A549 treated with GW870086 at 1 μM for 4 hours (cell line): ENCODE measurements at places on chromosomes 2 and 18. TPM values are rescaled to one million over a fixed set of nuclear protein-coding genes. Genes with fewer than 3 reads are reported as not detected.

MAB21L4 gene
- 0.26 to 0.49 TPM (median 0.37 TPM) in 5 replicates for total RNA-seq

CELF4 gene
- not detected in 5 replicates for total RNA-seq

LIMS3 gene
- total RNA-seq, result not detected in 5 replicates

BMP10 gene
- not detected in 5 replicates for total RNA-seq

ZSWIM2 gene
- not detected in 5 replicates for total RNA-seq

COLEC12 gene
- 0.02 to 0.06 TPM (median 0.03 TPM) in 4 of 5 replicates, not detected in the other for total RNA-seq

LRRFIP1 gene
- 65.1 to 96.5 TPM (median 93.4 TPM) in 5 replicates for total RNA-seq

GALNT14 gene
- total RNA-seq, result 41.6 to 52.6 TPM (median 43.2 TPM) in 5 replicates

RAB3GAP1 gene
- 24.0 to 29.0 TPM (median 26.7 TPM) in 5 replicates for total RNA-seq

LPIN2 gene
- 15.5 to 19.7 TPM (median 18.6 TPM) in 5 replicates for total RNA-seq

CYS1 gene
- total RNA-seq, result 1.2 to 1.5 TPM (median 1.3 TPM) in 5 replicates

CFAP65 gene
- total RNA-seq, result 0.14 to 0.21 TPM (median 0.18 TPM) in 4 of 5 replicates, not detected in the other

VIT gene
- total RNA-seq, result not detected in 5 replicates

E2F6 gene
- total RNA-seq, result 24.0 to 26.4 TPM (median 24.3 TPM) in 5 replicates

OXER1 gene
- not detected in 5 replicates for total RNA-seq

TBR1 gene
- total RNA-seq, result 0.02 to 0.06 TPM (median 0.04 TPM) in 4 of 5 replicates, not detected in the other

STRADB gene
- 19.4 to 29.2 TPM (median 23.7 TPM) in 5 replicates for total RNA-seq

ACTG2 gene
- total RNA-seq, result 0.29 to 0.47 TPM (median 0.37 TPM) in 4 of 5 replicates, not detected in the other

POTEE gene
- 0.05 to 0.07 TPM (median 0.05 TPM) in 4 of 5 replicates, not detected in the other for total RNA-seq

TMEM37 gene
- 0.98 to 1.9 TPM (median 1.6 TPM) in 5 replicates for total RNA-seq

LRRC30 gene
- total RNA-seq, result not detected in 5 replicates

SCN9A gene
- total RNA-seq, result 2.6 to 5.0 TPM (median 4.2 TPM) in 5 replicates

DSG4 gene
- total RNA-seq, result not detected in 5 replicates

KDM3A gene
- total RNA-seq, result 21.2 to 29.8 TPM (median 24.8 TPM) in 5 replicates

TDRD15 gene
- not detected in 5 replicates for total RNA-seq

FOXI3 gene
- total RNA-seq, result 0.06 TPM in 1 of 5 replicates, not detected in the others

SERPINB10 gene
- not detected in 5 replicates for total RNA-seq

PTMA gene
- total RNA-seq, result 1,418 to 1,591 TPM (median 1,483 TPM) in 5 replicates

KLF7 gene
- 19.5 to 33.2 TPM (median 26.6 TPM) in 5 replicates for total RNA-seq

CRACDL gene
- total RNA-seq, result 3.2 to 4.4 TPM (median 3.2 TPM) in 5 replicates

SLC8A1 gene
- 0.23 to 0.39 TPM (median 0.26 TPM) in 5 replicates for total RNA-seq

PARD6G gene
- total RNA-seq, result 2.5 to 3.5 TPM (median 3.2 TPM) in 5 replicates

C2orf15 gene
- total RNA-seq, result 0.25 to 0.71 TPM (median 0.47 TPM) in 5 replicates

C2orf78 gene
- total RNA-seq, result not detected in 5 replicates

CSRNP3 gene
- total RNA-seq, result not detected in 5 replicates

LRATD1 gene
- 0.02 to 0.09 TPM (median 0.05 TPM) in 4 of 5 replicates, not detected in the other for total RNA-seq

B4GALT6 gene
- total RNA-seq, result 4.5 to 7.5 TPM (median 6.4 TPM) in 5 replicates

CCDC121 gene
- 2.5 to 4.7 TPM (median 4.2 TPM) in 5 replicates for total RNA-seq

RAB6D gene
- 0.05 TPM in 1 of 5 replicates, not detected in the others for total RNA-seq

OTOS gene
- not detected in 5 replicates for total RNA-seq

AKAIN1 gene
- total RNA-seq, result not detected in 5 replicates

C2orf92 gene
- total RNA-seq, result 0.60 to 1.2 TPM (median 1.0 TPM) in 5 replicates

CFC1 gene
- 0.09 TPM in 1 of 5 replicates, not detected in the others for total RNA-seq

PLA2R1 gene
- 2.0 to 2.7 TPM (median 2.3 TPM) in 5 replicates for total RNA-seq

FEV gene
- total RNA-seq, result not detected in 5 replicates

NPPC gene
- total RNA-seq, result 0.35 to 0.64 TPM (median 0.43 TPM) in 4 of 5 replicates, not detected in the other

PSMA8 gene
- not detected in 5 replicates for total RNA-seq

SOWAHC gene
- total RNA-seq, result 7.7 to 11.8 TPM (median 10.4 TPM) in 5 replicates

KIF1A gene
- 0.48 to 1.3 TPM (median 0.83 TPM) in 5 replicates for total RNA-seq

BIRC6 gene
- total RNA-seq, result 26.3 to 41.7 TPM (median 29.3 TPM) in 5 replicates

MAIP1 gene
- total RNA-seq, result 36.8 to 43.3 TPM (median 39.7 TPM) in 5 replicates

BARD1 gene
- 5.1 to 7.6 TPM (median 5.8 TPM) in 5 replicates for total RNA-seq

MRPL30 gene
- 31.5 to 52.6 TPM (median 33.9 TPM) in 5 replicates for total RNA-seq

MYCN gene
- total RNA-seq, result 0.05 TPM in 1 of 5 replicates, not detected in the others

SLC16A14 gene
- 0.43 to 1.6 TPM (median 0.80 TPM) in 5 replicates for total RNA-seq

MYO5B gene
- 8.6 to 10.0 TPM (median 8.9 TPM) in 5 replicates for total RNA-seq

ANO7 gene
- 1.5 to 2.3 TPM (median 1.7 TPM) in 5 replicates for total RNA-seq
